Activated CD4-positive, alpha-beta T cell treated with anti-CD3 and anti-CD28 coated beads for 4 hours (primary cell): ENCODE measurements at places on chromosomes 11 and 22.

DNA sequence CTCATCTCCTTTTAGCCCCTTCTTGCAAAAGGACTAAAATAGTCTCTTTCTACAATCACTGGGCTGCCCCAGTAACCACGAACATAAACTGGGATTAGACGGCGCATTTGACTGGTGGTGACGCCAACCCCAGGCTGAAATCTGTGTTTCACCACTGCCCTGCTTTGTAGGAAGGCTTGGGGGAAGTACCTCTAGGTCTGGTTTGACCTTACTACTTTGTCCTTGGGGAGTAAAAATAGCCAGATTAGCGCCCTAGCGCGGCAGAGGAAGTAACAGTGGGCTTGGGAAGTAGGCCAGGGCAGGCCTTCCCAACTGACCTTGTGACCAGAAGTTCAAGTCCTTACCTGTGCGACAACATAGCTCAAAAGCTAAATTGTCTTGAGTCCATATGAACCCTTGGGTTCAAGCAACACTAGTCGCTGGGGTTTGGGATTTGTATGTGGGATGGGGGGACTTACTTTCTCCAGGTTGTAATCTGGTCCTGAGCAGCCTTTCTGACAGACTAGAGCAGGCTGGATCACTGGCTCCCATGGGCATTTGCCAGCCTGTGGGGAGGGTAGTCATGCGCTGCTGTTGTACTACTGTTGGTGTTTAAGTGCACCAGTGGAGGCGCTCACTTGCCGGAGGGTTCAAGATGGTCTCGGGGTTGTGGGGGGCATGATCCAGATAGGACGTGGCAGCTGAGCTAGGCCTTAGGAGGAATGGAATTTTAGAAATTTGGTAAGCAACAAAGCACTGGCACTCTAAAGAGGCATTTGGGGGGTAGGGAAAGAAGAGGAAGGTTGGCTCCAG lies 953 bp upstream of the PACS1 start:
- peak; percentile 40 for DNase-seq

DNA sequence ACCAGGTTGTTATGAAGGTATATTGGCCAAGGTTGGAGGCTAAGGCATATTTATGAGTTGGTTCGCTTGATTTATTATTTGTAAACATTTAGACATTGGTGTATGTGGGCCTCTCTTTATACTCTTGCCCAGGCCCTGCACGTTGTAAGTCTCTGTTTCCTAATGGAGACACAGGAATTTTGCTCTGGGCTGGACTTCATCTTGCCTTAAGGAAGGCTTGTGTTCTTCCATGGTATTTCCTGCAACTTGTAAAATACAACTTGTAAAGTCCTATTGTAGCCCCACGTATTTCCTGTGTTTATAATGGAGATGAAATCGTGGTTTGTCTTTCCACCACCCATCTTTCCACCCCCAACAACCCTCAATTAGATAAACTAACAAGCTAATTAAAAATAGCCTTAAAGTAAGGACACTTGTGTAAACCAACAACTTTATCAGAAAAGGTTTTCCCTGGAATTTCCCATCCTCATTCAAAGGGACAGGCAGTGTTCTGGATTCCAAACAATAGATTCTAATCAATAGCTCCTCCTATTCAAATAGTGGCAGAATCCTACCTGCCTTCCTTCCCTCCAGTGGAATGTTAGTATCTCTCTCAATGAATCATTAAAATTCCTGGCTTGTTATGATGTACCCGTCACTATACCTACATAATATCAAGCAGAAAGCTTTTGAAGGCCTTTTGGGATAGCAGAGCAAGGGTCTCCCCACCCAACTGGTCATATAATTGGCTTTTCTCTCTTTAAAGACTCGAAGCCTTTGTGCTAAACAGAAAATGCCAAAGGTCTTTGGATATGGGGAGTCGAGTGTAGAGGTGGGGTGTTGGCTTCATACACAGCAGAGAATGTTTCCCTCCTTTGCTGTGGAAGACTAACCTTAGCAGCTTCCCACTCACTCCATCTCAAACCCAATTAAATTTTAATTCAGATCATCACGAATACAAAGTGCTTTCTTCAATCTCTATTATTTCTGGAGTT lies 77.1 kb downstream of the UBASH3B start:
- DNase-seq, result no peak

GRCh38 chr11:122353561-122353960 lies 237.5 kb upstream of the BLID start:
- no peak for DNase-seq

- DNase-seq, result no peak
Measured at GRCh38 chr11:95108671-95109551, 19.3 kb downstream of the ENDOD1 start.

GRCh38 chr22:20584872-20585638 lies 77.6 kb downstream of the MED15 start:
- no peak for DNase-seq

GRCh38 chr11:114082767-114083181 lies 23.3 kb downstream of the ZBTB16 start:
- DNase-seq, result no peak

GRCh38 chr22:38706101-38706900 lies 557 bp downstream of the GTPBP1 start:
- DNase-seq, result peak; percentile 37

DNA sequence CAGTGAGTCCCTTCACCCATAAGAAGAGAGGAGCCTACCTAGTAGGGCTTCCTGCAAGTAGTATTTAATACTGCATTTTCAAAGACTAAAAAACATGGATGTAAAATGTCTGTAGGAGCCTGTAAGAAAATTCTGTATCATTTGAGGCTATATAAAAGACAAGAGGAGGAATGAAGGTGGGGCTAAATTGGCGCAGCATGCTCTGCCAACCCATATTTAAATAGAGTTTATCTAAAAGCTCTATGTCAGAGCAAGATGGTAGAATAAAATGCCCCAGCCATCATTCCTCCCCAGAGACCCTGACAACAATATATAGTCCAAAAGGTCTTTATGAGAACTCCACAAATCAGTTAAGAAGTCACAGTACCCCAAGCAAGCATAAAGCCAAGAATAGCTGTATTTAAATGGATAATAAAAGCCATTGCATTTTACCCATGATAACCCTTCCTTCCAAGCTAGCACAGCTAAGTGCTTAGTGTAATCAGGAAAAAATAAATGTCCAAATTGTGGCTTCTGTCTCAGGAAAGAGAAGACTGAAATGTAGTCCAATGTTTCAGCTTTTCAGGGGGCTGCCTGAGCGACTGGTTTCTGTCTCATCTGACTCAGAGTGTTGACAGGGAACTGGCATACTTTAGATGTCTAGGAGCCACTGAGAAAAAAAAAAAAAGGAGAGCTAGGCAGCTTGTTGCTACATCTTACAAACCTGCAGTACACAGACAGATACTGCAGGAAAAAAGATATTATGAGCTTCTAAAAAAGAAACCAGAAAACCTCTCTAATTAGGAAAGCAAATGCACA lies 258.6 kb downstream of the METTL15 start:
- DNase-seq, result no peak

DNA sequence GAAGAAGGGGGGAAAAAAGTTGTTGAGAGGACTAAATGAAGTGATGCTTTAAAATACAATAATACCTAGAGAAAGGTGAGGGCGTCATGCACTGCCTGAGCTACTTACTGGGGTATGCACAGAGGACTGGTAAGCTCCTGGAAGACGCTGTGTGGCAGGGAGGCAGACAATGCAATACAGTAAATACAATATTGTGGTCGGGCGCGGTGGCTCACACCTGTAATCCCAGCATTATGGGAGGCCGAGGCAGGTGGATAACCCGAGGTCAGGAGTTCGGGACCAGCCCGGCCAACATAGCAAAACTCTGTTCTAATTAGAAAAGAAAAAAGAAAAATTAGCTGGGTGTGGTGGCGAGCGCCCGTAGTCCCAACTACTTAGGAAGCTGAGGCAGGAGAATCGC lies 683 bp upstream of the SYTL2 start:
- no peak for DNase-seq

GRCh38 chr11:9344061-9344680 lies 29.8 kb upstream of the TMEM41B start:
- no peak for DNase-seq

- no peak for DNase-seq
Measured at GRCh38 chr11:118417801-118418200, 16.4 kb downstream of the ATP5MG start.

DNA sequence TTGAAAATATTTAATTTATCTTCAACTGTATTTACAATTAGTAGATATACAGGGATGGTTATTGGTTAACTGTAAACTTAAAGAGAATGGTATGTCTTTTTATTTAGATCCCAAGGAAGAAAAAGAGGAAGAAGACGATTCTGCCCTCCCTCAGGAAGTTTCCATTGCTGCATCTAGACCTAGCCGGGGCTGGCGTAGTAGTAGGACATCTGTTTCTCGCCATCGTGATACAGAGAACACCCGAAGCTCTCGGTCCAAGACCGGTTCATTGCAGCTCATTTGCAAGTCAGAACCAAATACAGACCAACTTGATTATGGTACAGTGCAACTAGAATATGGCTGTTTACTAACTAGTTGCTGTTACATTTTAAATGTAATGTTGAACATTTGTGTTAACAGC lies 12.7 kb upstream of the CNTF start:
- DNase-seq, result no peak

DNA sequence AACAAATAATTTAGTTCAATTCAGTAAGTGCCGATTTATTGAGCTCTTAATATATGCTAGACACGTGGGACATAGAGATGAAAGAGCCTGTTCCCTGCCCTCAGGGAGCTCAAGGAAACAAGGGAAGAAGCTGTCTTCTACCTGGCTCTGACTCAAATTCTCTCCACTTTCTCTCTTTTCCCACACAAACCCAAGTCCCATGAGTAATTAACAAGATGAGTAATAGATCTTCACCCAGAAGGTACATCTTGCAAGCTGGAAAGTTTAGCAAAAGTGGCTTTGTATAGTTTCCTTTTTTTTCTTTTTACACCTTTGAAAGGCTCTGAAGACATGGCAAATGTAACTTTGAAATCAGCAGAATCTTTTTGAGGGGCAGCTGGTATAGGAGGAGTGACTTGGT lies 48.2 kb upstream of the CHST1 start:
- DNase-seq, result no peak

DNA sequence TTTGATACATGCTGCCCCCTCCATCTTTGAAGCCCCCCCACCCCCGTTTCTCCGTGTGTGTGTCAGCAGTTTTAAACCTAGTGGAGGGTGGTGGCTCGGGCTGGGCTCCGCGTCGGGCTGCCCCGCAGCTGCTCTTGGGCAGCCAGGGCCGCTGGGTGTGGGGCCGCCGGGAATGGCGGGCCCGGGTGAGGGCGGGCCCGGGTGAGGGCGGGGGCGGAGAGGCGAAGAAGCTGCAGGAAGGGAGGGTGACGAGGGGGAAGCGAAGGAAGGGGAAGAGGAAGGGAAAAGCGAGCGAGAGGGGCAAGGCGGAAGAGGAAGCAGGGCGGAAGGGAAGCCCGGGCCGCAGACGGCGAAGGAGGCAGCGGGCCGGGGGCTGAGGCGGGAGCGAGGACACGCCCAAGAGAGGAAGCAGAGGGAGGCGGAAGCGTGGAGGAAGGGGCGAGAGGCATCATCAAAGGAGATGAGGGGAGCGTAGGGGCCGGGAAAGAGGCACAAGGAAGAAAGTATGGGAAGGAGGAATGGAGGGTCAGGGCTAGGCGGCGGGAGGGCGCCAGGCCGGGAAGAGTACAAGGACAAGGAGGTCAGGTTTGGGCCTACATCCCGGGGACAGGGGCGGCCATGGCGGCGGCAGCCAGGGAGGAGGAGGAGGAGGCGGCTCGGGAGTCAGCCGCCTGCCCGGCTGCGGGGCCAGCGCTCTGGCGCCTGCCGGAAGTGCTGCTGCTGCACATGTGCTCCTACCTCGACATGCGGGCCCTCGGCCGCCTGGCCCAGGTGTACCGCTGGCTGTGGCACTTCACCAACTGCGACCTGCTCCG lies 82.4 kb downstream of the BCR start:
- no peak for DNase-seq

GRCh38 chr22:42258126-42258525 lies 12.3 kb downstream of the TCF20 start:
- DNase-seq, result no peak

GRCh38 chr11:34266090-34266912 lies 91.5 kb downstream of the ABTB2 start:
- no peak for DNase-seq

DNA sequence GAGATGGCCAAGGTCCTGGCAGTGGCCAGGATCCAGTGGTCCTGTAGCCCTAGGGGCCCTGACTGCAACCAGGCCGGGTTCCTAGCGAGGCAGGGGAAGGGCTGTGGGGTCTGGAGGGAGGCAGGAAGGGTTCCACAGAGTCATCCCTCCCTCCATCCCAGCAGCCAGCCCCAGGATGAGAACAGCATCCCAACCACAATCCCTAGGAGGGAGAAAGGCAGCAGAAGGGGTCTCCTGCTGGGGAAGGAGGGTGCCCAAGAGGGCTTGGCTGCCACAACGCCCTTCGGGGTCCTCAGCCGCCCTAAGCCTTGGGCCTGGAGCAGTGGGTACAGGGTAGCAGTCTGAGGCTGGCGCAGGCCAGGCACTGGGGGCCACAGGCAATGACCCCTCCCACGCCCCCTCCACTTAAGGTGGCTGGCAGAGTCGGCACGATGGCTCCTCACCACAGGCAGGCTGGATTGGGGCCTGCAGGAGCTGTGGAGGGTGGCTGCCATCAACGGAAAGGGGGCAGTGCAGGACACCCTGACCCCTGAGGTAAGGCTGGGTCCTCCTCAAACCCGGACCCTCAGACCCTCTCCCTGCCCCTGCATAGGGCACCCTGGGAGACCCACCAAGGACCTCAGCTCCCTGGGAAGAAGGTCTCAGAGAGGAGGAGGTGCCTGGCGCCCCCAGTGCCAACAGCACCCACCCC lies 7.2 kb downstream of the SLC22A12 start:
- DNase-seq, result no peak
